ENCODE measurements at places on chromosomes 7 and 10.
A peak's percentile ranks its signal among the peaks of the same experiment; 100 is the strongest.

DNA sequence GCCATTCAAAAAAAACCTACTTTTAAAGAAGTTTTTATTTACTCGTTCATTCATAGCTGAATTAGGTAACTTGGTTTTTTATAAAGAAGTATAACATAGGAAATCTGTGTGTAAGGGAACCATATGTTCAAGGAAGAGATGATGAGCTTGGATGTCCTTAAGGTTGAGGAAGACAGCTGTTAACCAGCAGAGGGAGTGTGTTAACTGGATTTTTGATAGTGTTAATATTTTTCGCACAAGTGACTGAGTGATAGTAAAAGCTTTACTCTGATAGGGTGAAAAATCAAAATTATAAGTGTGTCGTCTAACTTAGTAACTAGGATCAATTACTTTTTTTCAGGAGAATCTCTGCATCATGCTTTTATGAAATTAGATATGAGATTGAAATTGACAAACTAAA lies 134.7 kb downstream of the ARL5B start:
- no peak for DNase-seq

GRCh38 chr7:100965723-100966541 lies 3.4 kb upstream of the MUC12 start:
- peak; percentile 72 for DNase-seq

DNA sequence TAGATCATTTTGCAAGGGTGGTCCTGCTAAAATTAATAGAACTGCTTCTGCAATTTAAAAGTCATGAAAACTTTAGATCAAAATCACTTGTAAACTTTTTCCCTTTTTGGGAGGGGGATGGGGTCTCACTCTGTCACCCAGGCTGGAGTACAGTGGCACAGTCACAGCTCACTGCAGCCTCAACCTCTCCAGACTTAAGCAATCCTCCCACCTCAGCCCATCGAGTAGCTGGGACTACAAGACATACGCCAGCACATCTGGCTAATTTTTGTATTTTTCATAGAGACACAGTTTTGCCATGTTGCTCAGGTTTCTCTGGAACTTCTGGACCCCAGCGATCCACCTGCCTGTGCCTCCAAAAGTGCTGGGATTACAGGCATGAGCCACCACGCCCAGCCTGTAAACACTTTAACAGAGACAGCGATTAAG lies 79.7 kb downstream of the LRRC17 start:
- no peak for DNase-seq

GRCh38 chr10:84176836-84177474 lies 3.4 kb downstream of the GPR15LG start:
- no peak for DNase-seq

- DNase-seq = no peak
Observed at GRCh38 chr10:26215935-26216584, 514 bp upstream of the GAD2 start.

DNA sequence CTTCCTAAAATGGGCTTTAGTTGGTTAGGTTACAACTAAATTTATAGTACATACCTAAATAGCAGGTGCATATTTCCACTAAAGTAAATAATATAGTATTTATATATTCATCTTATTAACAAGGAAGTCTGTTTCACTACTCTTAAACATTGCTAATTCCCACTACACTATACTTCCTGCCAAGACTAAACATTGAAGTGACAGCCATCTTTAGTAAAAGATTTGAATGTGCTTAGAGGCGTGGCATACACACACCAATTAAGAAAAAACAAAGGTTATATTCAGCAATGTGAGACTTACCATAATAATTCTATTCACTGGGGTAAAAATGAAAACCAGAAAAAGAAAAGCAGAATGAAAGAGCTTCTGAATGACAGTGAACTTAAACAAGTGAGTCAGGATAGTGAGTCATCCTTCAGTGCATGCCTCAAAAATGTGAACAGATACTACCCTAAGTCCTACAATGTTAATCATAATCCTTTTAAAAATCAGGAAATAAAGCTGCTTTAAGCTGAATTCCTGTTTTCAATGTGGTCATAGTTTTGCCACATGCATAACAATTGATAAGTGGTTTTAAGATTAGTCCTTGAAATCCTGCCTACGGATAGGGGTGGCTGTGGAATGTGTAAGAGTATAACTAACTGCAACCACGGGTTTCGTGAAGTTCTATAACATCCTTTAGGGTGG lies 59.4 kb downstream of the USP6NL start:
- no peak for DNase-seq

- DNase-seq = no peak
Observed at GRCh38 chr7:112125250-112125649, 80.9 kb downstream of the DOCK4 start.

GRCh38 chr7:36100226-36100625 lies 52.8 kb upstream of the EEPD1 start:
- no peak for DNase-seq

- DNase-seq = no peak
Observed at GRCh38 chr10:29658984-29659965, 24.5 kb upstream of the SVIL start.

GRCh38 chr7:90210475-90210874 lies 1.1 kb upstream of the STEAP2 start:
- DNase-seq = no peak

DNA sequence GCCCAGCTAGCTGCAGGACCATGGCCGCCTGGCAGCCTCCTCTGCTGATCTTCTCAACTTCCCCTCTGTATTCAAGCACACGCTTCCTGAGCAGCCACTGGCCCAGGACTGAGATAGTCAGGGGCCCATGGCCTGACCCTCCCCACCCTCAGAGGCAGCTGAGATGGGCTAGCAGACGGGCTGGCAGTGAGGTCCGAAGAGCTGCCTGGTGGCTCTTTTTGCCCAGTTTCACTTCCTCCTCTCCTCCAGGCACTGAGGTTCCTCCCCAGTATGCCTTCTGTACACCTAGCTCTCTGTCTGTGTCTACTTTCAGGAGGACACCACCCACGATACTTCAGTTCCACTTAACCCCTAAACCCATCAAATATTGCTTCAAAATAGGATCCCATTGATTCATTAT lies 395.6 kb downstream of the TNS3 start:
- DNase-seq = no peak

DNA sequence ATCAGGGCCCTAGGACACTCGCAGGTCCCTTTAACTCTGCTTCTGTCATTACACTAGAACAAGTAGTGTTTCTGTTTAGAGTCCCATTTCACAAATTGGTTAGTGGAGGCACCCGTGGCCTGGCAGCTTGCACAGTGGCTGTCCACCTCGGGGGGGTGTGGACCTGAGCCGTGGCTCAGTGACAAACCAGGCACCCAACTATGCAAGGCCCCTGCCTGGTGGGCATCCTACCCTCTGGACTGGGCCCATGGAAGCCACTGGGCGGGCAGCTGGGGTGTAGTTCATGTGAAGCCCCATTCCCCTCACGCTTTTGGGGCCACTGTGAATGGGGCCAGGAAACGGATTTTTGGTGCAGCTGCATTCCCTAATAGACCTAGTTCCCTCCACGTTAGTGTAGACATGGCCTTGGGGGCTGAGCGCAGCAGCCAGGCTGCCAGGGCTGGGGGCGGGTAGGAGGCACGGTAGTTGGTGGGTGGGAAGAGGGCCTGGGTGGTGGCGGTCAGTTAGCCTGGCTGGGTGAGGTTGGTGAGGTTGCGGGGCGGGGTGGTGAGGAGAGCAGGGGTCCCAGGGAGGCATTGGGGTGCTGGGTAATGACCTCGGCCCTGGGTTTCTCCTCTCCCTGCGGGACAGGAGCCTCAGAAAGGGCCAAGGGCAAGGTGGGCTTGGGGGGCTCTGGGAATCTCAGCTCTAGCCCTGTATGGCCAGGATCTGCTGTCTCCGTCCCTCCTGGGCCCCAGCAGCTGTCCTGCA lies 18.7 kb downstream of the ZNF316 start:
- DNase-seq = no peak

GRCh38 chr7:73909996-73910395 lies 49.0 kb downstream of the TMEM270 start:
- DNase-seq = no peak

- DNase-seq = no peak
Observed at GRCh38 chr7:101550641-101551541, 78.2 kb downstream of the MYL10 start.

DNA sequence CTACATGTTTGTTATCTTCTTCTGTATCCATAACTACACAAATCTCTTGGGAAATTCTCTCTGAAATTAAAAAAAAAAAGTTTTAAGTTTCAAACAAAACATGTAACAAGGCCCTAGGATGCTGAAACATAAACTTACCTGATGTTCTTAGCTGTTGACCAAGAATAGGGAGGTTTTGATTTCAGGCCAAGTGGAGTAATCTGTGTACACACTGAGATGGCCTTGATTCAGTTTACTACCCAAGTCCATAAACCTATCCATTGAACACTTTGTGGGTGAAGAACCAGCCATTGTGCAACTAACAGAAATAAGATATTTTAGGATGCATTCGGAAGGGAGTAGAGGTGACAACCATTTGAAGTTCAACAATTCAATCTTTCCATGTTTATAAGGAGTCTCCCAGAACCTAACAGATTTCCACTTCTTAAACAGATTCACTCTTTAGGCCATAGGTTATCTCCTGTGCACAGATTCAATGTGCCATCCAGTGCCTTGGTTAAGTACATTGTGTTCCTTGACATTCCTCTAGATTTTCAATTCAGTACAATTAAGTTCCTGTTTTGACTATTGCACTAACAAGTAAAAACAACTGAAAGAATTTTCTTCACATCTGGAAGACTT lies 143.1 kb downstream of the CRPPA start:
- DNase-seq = no peak

GRCh38 chr10:75137533-75138438 lies 26.3 kb downstream of the SAMD8 start:
- DNase-seq = no peak

- no peak for DNase-seq
Observed at GRCh38 chr10:79380125-79380945, 33.1 kb downstream of the PPIF start.

DNA sequence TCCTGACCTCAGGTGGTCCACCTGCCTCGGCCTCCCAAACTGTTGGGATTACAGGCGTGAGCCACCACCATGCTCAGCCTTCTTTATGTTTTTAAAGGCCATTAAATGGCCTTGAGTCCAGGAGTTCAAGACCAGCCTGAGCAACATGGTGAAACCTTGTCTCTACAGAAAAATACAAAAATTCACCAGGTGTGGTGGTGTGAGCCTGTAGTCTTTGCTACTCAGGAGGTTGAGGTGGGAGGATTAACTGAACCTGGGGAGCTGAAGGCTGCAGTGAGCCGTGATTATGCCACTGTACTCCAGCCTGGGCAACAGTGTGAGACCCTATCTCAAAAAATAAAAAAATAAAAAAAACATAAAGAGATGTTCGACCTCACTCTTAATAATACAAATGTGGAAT lies 11.0 kb downstream of the SMO start:
- DNase-seq = no peak

- peak; percentile 40 for DNase-seq
Observed at GRCh38 chr7:100799037-100799896, 28.1 kb downstream of the EPHB4 start.

- no peak for DNase-seq
Observed at GRCh38 chr7:44155191-44156185, 14.4 kb upstream of the MYL7 start.

DNA sequence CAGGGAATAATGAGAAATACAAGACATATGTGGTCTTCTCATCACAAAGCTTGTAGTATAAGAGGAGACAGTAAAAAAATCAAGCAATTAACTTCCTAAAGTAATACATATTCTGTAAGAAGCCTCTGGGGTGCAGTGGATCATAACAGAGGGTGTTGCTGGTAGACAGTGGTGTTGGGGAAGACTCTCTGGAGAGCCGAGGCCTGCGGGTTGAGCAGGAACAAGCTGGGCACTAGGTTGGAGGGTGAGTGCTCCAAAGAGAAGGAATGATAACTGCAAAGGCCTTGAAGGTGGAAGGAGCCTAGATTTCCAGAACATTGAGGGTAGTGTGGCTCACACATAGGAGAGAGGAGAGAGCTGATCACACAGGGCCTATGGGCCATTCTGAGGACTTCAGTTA lies 1.5 kb downstream of the GIMAP4 start:
- no peak for DNase-seq

GRCh38 chr7:117123311-117123926 lies 170.1 kb downstream of the ST7 start:
- no peak for DNase-seq

- no peak for DNase-seq
Observed at GRCh38 chr7:33981671-33982424, 76.5 kb downstream of the BMPER start.

DNA sequence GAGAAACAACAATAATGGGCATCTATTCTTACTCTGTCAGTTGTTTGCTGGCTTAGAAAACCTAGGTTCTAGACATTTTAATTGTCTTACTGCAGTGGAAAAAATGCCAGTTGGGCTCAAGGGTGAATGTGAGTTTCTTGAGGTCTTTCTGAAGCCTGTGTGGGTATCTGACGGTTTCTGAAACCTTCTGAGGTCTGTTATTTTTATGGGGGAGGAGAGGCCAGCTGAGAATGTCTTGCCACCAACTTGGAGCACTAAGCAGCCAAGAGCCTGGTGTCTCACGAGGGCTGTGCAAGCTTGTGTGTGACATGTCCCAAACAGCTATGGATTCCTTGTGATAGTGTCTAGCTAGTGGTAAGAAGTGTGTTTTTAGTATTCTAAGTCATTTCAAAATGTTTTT lies 24.2 kb upstream of the DDC start:
- no peak for DNase-seq

GRCh38 chr10:30284865-30285594 lies 64.0 kb downstream of the MTPAP start:
- DNase-seq = peak; percentile 9

DNA sequence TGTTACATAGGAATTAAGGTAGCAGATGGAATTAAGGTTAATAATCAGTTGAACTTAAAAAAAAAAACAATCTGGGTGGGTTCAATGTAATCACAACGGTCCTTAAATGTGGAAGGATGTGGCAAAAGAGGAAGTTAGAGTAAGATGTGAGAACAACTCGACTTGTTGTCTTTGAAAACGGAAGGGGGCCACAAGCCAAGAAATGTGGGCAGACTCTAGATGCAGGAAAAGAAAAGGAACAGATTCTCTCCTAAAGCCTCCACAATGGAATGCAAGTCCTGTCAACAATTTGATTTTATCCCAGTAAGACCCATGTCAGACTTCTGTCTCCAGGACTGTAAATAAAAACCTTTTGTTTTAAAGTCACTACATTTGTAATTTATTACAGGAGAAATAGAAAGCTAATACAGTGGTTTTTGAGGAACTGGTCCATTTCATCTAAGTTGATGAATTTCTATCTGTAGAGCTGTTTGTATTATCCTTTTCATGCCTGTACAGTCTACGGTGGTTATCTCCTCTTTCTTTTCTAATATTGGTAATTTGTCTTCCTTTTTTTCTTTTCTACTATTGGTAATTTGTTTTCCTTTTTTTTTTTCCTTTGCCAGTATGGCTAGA lies 8.6 kb downstream of the MCMBP start:
- DNase-seq = no peak

- DNase-seq = no peak
Observed at GRCh38 chr10:14225379-14225778, 105.3 kb downstream of the FRMD4A start.

DNA sequence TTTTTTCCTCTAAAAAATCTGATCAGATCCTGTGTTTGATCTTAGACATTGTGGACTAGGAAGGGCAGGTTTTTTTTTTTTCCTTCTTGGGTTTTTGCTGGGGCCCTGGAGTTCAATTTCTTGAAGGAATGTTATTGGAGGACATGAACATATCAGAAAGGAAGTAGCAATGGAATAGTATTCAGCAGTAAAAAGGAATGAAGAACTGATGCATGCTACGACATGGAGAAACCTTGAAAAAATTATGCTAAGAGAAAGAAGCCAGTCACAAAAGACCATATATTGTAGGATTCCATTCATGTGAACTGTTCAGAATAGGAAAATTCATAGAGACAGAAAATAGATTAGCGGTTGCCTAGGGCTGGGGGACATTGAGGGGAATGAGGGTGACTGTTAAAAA lies 34.0 kb downstream of the FGF8 start:
- DNase-seq = no peak
